ENCODE measurements at places on chromosomes 7 and 10.

GRCh38 chr7:27759491-27759890 is 19.5 kb downstream of the TAX1BP1 start:
- no peak for DNase-seq

DNA sequence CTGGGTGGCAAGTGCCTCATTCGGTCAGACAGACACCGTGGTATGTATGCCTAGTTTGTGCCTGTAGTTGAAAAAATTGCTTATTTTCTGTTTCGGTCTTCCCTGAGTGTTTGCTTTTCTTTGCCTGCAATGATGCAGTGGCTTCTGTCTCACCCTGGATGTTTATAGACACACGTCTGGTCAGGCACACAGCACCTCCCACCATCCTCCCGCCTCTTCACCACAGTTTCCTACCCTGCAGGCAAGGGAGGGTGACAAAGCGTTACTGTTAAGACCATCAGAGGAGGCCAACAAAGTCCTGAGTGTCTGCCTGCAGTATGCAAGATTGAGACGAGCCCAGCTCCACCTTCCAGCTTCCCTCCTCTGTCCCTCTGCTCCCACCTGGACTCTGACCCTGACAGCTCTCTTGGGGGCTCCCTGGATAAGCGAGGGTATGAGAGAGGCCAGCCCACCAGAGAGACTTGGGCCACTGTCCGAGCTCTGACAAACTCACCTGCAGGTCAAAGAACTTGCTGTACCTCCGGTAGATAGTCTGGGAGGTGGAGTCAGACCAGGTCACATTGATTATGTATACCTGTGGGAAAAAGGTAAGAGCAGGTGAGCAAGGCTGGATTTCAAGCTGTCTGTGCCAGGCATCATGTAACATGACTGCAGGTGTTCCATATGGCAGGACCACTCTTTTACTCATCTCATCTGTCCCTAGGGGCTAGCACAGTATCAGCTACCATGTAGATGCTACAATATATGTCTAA is 54.4 kb downstream of the SH3PXD2A start:
- DNase-seq, result no peak

DNA sequence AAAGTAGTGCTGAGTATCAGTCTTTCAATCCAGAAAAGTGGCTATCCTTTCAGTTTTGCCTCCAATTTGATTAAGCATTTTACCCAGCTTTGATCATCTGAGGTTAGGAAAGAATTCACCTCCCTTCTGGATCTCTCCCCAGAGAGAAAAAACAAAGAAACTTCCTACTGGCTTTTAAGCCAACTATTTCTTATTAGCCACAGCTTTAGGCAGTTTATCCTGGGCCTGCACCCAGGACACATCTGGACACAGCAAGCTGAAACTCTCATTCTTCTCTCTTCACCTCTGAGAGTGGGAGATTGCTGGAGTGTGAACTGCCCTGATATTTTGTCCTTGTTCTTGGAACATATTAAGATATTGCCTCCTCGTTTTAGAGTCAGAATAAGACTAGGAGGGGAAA is 43.5 kb upstream of the LSM8 start:
- DNase-seq, result no peak

GRCh38 chr10:42690449-42691360 is 52.3 kb upstream of the ZNF33B start:
- peak; percentile 27 for DNase-seq
